ENCODE measurements at places on chromosomes 16 and 17.

DNA sequence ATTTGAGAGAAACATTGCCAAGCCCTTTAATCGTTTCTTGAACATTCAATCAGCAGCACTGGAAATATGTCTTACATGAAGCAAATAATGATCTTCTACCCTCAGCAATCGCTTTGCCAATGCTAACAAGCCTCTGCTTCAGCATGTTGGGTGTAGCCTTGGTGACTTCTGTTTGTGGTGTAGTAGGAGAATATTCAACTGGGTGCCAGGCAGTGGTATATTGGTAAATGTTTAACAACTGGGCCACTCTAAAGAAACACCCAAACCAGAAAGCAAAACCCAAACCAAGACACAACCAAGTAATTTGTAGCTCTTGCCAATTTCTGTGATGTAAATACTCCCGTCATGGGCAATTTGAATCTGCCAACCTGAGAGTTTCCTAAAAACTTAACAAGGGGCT lies 9.7 kb downstream of the CDH13 start:
- no peak for DNase-seq

- DNase-seq: no peak
Observed at GRCh38 chr16:79628501-79628975, 28.0 kb upstream of the MAF start.

- DNase-seq: peak; percentile 35
Observed at GRCh38 chr16:1351582-1352362, at the start of the genes GNPTG and TSR3. GNPTG (plus strand) TSS chr16:1351931; CDS start chr16:1351966, 35 bp downstream. TSR3 (minus strand) TSS chr16:1351878; CDS start chr16:1351804, 74 bp downstream.

GRCh38 chr17:36936455-36937000 lies 747 bp upstream of the LHX1 start:
- no peak for DNase-seq

- DNase-seq: no peak
Observed at GRCh38 chr17:74547736-74548135, 1.8 kb upstream of the CD300C start.

DNA sequence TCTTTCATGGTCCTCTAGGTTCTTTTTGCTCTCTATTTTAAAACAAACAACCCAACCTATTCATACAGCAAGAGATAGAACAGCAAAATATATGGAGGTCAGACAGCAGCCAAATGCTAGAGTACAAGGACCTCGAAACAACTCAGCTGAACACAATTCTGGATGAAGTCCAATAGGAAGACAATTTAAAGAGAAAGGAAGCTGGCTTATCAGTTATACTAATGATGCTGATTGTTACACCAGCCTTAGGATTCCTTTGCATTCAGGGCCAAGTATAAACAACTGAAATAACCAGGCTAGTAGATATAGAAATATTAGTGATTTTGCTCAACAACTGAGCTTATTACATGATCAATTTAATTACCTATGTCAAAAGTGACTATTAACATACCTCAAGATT lies 2.5 kb downstream of the SSH2 start:
- DNase-seq: peak; percentile 3

- no peak for DNase-seq
Observed at GRCh38 chr16:29688172-29688571, 9.2 kb downstream of the QPRT start.

DNA sequence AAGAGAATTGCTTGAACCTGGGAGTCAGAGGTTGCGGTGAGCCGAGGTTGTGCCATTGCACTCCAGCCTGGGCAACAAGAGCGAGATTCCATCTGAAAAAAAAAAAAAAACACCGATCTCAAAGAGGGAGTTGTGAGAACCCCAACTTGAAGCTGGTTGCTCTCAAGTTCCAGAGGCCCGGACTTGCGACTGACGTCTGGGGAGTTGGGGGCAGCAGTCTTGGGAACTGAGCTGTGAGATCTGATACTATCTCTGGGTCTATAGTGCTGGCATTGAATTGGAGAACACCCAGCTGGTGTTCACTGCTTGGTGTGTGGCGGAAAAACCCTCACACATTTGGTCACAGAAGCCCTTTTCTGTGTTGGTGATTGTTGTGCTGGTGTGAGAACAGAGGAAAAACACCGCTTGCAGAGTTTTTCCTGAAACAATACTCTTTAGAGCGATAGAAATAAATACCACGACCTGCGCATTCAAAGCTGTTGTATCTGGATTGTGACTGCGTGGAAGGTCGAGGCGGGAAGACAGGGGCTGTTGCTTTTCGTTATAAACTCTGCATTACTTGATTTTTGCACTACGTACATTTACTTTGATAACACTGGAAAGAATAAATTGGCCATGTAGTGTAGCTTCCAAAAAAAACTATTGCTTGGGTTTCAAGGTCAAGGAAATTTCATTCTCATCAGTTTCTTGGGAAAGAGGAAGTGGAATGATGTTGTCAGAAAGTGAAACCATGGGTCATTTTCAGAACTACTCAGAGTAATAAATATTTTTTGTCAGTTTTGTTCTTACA lies 8.8 kb downstream of the SCIMP start:
- no peak for DNase-seq

DNA sequence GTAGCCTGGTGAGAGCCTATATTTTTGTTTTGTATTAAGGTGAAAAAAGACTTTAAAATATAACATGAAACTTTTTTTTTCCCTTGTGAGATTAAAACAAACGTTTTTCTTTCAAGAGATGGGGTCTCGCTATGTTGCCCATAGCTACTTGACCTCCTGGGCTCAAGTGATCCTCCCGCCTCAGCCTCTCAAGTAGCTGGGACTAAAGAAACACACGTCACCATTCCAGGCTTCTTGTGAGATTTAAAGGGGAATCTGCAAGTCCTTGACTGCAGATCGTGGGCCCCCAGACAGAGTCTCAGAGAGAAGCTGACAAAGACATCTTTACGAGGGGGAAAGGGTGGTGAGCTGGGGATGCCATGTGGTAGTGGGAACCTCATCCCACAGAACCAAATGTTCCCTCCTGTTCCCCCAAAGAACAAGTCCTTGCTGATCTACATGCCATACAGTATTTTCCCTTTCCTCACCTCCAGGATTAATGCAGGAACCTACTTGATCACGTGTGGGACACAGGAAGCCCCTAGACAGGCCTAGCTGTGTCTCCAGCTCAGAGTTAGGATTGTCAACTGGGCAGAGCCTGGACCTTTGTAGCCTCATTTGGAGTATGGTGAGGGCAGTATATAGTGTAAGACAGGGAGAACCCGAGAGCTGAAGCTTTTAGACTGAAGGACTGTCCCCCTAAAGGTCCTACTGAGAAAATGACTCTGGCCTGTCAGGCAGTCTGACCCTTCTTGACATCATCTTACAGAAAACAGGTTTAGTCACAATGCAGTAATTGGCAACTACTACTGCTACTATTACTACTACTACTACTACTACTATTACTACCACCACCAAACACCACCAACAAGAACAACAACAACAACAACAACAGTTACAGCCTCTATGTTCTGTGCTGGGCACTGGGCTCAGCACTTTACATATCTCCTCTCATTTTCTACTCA lies 4.1 kb downstream of the MAP3K14 start:
- no peak for DNase-seq

DNA sequence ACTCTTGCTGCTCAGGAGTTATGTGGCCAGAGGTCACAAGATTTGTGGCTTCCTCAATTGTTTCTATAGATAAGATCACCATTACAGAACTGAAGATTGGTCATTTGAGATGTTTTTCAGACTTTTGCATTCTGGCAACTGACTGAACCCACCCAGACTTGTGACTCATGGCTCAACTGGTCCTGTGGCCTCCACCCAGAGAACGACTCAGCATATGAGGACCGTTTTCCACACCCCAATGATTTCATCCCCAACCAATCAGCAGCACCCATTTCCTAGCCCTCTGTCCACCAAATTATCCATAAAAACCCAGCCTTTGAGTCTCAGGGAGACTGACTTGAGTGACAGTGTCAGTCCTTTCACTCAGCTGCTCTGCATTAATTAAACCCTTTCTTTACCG lies 143.2 kb upstream of the ASIC2 start:
- no peak for DNase-seq

GRCh38 chr16:68263559-68264127 lies 683 bp upstream of the SLC7A6 start:
- DNase-seq: no peak

- peak; percentile 54 for DNase-seq
Observed at GRCh38 chr16:2777231-2777902, at the start of gene ELOB. ELOB (minus strand) TSS chr16:2777280; CDS start chr16:2777239, 41 bp downstream.

GRCh38 chr17:10727192-10727591 lies 2.6 kb downstream of the TMEM220 start:
- DNase-seq: no peak

- no peak for DNase-seq
Observed at GRCh38 chr16:11300560-11300892, 19.4 kb upstream of the PRM1 start.

DNA sequence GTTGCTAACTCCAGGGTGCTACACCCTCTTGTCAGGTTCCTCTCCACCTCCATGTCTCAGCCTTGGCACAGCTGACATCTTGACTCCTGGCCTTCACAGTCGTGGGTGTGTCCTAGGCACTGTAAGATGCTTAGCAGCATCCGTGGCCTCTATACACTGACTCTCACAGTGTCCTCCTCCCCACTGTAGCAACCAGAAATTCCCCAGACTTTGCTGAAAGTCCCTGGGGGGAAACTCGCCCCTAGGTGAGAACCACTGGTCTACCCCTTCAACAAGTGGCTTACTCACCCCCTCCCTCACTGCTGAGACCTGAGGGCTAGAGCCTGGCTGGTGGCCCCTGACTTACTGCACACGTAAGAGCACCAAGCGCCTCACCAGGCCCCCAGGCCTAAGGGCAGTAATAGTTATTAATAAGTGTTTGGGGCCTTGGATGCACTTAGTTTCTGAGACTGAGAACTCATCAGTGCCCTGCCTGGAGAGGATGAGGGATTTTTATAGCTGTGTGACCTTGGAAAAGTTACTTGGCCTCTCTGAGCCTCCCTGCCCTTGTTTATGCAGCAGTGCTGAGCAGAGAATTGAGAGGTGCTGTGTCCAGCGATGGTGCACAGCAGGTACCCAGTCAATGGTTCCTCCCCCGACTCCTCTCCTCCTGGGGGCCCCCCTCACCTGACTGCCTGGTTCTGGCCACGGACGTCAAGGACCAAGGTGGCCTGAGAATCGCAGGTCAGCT lies 67.1 kb downstream of the RMI2 start:
- DNase-seq: no peak

- DNase-seq: no peak
Observed at GRCh38 chr16:85072947-85073346, 39.3 kb downstream of the CIBAR2 start.

GRCh38 chr16:11752856-11753255 lies 10.2 kb upstream of the TXNDC11 start:
- DNase-seq: no peak

GRCh38 chr16:90019543-90020259 lies 445 bp upstream of the DBNDD1 start:
- DNase-seq: no peak

GRCh38 chr17:6913608-6914443 lies 82.0 kb upstream of the ALOX12 start:
- peak; percentile 1 for DNase-seq

DNA sequence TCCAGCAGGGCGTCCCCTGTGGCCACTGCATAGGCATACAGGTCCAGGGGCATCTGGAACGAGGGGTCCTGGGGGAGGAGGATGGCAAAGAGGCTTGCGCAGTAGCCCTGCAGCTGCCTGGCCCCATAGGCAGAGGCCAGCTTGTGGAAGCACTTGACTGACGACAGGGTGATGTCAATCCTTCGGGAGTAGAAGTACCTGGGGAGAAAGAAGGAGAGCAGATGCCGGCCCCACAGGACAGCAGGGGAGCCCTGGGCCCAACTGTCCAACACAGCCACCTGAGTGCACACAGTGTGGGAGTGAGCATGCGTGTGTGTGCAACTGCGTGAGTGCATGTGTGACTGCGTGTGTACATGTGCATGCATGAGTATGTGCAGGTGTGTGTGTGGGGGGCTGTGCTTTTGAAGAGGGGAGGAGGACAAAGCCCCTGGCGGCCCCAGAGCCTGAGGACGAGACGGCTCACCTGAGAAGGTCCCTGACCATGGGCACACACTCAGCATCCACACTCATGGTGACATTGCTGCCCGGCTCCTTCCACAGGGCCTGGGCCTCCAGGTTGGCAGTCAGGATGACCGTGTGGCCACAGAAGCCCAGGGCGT lies 7.1 kb downstream of the LGALS3BP start:
- DNase-seq: no peak

DNA sequence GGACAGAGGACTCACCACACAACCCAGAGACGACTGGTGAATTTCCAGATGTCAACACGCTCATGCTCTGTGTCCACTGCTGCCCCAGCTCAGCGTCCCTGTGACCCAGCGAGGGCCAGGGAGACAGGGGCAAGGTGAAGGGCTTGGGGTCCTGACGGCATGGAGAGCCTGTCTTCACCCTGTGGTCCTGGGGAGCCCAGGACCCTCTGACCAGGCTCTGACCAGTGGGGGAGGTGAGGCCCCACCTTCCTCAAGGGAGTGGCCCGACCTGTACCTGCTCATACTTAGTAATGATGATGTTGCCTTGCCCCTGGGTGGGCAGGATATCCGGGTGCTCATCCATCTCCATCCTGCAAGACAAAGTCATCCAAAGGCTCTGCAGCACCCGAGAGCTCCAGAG lies 39.8 kb downstream of the TNFRSF13B start:
- DNase-seq: no peak

GRCh38 chr16:23055481-23055880 lies 93.8 kb downstream of the USP31 start:
- DNase-seq: no peak

DNA sequence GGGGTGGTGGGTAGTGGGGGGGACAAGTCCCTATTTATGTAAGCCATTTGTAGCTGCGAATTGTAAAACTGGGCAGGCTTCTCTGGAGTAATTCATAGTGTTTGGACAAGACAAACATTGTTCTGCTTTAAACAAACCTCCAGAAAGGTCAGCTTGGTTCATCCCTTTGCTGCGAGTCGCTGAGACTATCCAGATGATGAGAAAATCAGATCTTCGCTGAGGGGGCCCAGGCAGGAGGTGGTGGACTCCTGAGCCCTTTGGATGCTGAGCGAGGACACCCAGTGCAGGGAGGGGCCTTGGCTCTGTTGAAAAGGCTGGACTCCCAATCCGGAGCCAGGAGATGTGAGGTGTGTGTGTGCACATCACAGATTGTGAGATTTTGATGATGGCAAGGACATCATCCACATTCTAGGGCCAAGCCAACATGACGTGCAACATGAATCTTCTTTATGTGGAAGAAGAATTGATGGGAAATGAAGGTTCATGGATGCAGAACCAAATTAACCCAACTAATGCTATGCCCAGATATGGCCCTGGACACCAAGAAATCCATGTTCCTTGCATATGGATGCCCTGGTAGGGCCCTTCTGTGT lies 15.0 kb upstream of the NTN1 start:
- DNase-seq: no peak

GRCh38 chr16:52912565-52913173 lies 140.0 kb downstream of the CHD9NB start:
- peak; percentile 19 for DNase-seq

GRCh38 chr17:45020354-45021138 lies 30.9 kb downstream of the DCAKD start:
- DNase-seq: no peak

- DNase-seq: no peak
Observed at GRCh38 chr17:32752934-32753333, 124.0 kb downstream of the MYO1D start.
